NCI-H2081 (cell line): ENCODE measurements at places on chromosomes 7 and 10.

DNA sequence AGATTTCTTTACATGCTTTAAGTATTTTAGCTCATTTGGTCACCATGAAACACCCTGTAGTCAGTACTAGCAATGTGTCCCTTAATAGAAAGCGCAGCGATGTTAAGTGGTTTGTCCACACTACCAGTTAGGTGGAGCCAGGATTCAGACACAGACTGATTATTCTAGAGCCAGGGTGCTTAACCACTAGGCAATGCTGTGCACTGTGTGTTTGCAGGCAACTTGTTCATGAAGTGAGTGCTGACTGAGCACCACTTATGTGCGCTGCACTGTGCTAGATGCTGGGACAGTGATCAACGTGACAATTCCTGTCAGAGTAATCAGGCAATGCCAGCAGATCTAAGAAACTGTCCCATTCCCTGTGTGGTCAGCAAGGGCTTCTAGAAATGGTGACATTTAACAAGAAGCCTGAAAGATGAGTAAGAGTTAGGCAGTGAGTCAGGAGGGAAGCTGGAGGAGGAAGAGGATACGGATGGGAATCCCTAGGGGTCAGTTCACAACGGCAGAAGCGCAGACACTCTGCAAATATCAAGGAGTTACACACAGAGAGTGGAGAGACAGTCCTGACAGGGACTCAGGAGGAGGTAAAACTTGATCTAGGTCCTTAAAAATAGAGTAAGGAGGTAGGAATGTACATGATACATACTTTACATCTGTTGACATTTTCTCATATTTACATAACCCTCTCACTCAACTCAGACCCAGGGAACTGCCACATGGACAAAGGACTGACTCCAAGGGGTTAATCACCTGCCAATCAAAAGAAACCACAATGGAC is 69.7 kb upstream of the EGR2 start:
- DNase-seq = no peak

DNA sequence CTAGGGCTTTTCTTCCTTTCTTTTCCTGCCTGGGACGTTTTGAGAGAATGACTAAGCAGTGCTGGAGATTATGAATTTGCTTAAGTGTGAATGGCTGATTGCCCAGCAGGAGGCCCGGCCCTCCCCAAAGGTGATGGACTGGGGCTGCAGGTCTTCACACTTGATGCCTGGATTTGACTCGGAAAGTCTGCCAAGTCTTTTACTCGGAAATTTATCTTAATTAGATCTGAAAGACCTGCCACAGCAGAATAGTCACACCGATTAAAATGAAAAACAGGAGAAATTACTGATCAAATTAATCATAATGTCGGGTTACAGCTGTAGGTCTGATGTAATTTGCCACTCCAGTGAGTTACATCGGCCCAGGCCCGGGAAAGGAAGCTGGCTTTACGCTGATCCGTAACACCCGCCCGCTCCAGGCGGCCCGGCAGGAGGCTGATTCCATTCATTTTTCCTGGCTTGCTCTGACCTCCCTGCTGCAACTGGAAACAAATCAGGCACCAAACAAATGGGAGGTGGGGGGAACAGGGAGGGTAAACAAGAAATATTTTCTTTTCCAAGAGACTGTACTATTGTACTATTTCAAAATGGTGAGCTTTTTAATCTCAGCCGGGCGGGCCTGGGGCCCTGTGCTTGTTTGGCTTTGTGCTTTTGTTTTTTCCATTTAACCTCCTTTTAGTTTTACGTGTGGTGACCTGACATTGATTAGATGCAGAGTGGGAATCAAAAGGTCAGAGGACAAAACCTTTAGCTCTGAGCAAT is 212.4 kb upstream of the YAE1 start:
- DNase-seq = peak; percentile 94

DNA sequence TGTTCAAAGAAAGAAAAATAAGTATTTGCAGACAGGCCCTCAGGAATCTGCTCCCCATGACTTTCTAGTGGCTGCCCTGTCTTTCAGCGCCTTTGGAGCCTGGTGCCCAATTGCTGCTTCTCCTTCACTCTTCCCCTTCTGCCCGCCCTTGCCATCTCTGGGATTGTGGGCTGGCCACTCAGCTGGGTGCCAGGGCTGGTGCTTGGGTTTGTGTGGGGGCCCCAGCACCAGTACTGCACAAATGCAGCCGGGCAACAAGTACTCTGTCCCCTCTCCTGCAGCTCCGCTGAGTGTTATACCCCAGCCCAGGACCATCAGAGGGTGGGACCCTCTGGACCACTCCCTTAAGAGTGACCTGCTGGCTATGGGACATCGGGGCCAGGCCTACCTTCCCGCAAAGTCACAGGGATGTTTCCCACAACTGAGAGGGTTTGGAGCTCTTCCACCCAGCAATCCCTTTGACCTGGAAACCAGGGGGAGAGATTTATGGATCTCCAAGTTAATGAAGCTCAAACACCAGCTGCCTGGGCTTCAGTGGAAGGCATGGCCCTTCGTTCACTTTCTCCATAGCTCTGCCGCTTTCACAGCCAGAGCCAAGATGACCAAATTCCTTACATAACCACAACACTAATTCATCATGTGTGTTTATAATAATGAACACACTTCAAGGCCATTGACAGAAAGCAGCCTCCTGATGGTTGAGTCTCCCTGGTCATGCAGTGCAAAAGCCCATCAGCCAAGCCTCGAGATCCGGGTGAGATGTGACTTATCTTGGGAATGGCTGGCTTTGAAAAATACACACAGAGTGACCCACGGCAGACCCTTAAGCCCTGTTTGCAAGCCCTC is 313.9 kb upstream of the ZNF32 start:
- DNase-seq = no peak

- no peak for DNase-seq
Observed at GRCh38 chr7:41167836-41168235, 535.1 kb downstream of the INHBA start.

- no peak for DNase-seq
Observed at GRCh38 chr10:132847856-132848255, 61.9 kb upstream of the NKX6-2 start.

DNA sequence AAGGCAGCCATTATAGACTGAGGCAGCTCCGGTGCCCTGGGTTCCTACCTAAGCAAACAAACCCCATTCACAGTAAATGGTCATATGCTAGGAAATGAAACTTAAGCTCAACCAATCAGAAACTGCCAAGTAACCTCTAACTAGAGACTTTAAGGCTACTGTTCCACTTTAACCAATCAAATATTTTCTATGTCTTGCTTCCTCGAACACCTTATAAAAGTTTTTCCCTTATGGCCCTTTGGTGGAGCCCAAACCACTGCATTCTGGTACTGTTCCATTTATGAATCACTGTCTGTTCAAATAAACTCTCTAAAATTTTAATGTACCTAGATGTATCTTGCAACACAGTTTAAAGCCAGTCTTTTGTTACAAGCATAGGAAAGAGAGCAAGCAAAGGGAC is 361.1 kb downstream of the HGF start:
- no peak for DNase-seq

GRCh38 chr10:15118615-15119014 is 21.5 kb downstream of the RPP38 start:
- DNase-seq = no peak

GRCh38 chr10:110399106-110399964 is 94.6 kb upstream of the SMNDC1 start:
- no peak for DNase-seq

DNA sequence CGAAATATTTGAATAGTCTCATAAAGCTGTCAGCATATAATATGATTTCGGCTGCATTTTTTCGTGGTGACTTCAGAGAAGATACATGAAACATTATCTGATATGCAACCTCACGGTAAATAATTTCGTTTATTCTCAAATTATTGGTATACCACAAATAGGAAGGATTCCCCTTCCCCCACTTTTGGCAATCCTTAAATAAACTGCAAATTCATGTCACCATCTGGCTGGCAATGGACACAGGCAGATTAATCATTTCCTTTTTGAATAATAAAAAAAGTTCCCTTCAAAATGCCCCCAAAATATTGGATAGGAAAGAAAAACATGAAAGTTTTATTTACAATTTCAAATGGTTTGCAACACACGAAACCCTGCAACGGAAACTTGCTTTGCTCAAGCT is 234.5 kb upstream of the MEOX2 start:
- no peak for DNase-seq

- DNase-seq = no peak
Observed at GRCh38 chr7:51000956-51001355, 218.3 kb upstream of the GRB10 start.

- no peak for DNase-seq
Observed at GRCh38 chr7:33640741-33641140, 264.6 kb upstream of the BMPER start.

GRCh38 chr7:7210475-7211237 is 28.3 kb downstream of the C1GALT1 start:
- no peak for DNase-seq

DNA sequence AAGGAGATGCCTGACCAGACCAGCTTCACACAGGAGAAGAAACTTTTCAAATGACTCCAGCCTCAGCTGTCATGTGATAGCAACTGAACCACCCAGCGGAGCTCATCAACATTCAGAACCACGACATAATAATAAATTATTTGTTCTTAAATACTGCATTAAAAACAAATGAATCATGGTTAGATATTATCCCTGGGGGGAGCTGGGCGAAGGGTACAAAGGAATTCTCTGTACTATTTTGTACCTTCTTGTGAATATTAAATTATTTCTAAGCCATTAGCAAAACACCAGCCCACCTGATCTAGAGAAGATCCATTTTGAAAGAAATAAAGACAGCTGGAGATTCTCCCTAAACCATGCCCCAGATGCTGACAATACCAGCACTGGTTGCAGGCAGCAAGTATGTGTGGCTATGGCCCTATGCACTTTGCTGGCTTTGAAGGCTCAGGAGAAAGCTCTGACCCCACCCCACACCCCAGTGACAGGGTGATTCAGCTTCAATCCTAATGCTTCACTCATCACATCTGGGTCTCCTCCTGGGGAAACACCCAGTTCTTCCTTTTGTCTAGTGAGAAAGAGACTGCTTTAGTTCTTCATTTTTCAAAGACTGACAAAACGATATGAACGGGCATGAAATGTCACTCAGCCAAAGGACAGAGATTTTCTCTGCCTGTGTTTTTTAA is 45.5 kb upstream of the NKX2-3 start:
- DNase-seq = no peak

- DNase-seq = peak; percentile 76
Observed at GRCh38 chr7:85840554-85840953, 653.7 kb upstream of the SEMA3D start.

- DNase-seq = no peak
Observed at GRCh38 chr7:157693071-157693520, 356.3 kb downstream of the DNAJB6 start.

DNA sequence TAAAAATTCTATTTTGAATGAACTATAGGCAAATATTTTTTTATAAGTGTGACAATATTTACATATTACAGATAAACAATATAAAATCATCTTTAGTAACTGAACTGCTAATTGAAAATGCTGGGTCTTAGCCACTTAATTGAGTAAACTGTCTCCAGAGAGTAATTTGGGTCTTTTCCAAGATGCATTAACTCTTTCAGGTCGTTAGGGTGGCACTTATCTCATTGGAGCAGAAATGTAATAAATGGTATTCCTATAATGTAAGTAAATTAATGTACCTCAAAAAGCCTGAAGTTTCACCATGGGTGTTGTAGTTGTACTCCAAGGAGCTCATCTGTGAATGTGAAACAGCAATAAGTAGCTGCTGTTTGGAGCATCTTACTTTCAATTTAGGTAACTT is 208.5 kb downstream of the EXOC4 start:
- DNase-seq = no peak

DNA sequence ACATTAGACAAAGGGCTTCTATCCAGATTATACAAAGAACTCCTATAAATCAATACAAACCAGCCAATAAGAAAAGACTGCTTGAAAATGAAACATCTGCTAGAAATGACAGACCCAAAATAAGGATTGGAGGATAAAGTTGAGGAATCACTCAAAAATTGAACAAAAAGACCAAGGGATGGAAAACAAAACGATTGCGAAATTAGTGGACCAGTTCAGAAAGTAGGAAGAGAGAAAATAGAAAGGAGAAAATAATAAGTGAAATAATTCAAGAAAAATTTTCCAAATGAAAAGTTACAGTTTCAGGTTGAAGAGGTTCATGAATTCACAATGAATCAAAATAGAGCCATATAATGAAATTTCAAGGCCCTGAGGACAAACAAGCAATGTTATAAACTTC is 115.8 kb upstream of the CTBP2 start:
- DNase-seq = no peak

GRCh38 chr7:90396420-90396819 is 6.8 kb upstream of the CLDN12 start:
- no peak for DNase-seq

DNA sequence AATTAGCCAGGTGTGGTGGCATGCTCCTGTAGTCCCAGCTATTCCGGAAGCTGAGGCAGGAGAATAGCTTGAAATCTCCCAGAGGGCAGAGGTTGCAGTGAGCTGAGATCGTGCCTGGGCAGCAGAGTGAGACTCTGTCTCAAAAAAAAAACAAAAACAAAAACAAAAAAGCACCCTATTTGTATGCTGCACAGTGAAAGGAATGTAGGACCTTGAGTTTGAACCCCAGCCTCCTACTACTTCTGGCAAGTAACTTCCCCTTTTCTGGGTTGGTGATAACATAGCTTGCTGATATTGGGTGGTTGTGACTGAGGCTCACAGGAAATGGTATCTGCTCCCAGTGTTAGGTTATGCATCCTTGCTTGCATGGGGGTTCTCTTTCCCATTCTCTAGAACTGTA is 205.3 kb downstream of the BUB3 start:
- no peak for DNase-seq

GRCh38 chr10:21530641-21531040 is 3.4 kb upstream of the MLLT10 start:
- DNase-seq = no peak

- no peak for DNase-seq
Observed at GRCh38 chr10:121322776-121323175, 275.5 kb downstream of the FGFR2 start.

GRCh38 chr10:7529638-7530037 is 118.8 kb upstream of the SFMBT2 start:
- DNase-seq = peak; percentile 31

GRCh38 chr7:77940647-77941046 is 142.1 kb downstream of the PHTF2 start:
- peak; percentile 17 for DNase-seq

GRCh38 chr7:28405662-28406061 is 6.7 kb upstream of the CREB5 start:
- no peak for DNase-seq

DNA sequence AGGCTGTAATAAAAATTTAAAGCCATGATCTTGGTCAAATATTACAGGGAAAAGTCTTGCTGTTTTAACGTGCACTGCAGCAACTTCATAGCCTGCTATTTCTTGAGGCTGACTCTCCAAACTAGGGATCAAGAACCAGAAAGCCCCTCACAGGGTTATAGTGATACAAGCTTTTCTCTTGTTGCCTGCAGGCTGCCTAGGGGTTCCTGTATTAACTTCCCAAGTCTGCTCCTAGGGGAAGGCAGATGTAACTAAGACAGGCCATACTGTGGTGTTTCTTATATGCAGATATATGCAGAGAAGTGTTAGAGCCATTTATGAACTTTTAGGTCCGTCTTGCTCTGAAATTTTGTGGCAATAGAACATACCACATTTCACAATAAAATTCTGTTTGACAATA is 175.7 kb downstream of the FOXP2 start:
- DNase-seq = no peak
